Glutamatergic neuron (in vitro differentiated cells): ENCODE measurements at places on chromosomes 1 and 21.

DNA sequence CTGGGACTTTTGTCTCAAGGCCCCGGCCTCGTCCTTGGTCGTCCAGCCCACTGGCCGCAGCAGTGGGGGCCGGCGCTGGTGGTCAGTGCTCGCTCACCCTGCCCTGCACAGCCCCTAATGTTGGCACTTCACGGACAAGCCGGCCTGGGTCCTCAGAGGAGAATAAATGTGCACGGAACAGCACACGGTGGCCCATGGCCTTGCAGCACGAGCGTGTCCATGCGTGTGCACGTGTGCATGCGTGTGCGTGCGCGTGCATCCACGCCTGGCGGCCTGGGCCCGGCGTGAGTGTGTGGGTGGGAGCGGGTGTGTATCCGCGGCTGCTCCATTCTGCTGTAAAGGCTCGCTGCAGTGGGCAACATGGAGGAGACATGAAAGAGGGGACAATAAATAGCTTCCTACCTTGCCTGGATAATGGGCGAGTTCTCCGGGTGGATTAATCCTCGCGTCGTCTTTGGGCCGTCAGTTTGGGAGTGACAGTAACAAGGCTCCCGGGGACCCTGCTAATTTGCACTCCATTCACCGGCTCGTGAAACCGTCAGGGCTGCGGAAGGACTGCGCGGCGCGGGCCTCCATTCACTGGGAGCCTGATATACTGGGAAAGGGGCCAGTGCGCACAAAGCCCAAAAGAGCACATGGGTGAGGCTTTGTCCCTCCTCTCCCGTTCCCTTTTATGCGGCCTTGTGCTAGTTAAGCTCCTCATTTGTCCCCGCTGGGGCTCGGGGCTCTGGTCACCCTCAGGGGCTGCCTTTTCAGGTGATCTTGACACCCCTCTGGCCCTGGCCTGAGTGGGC is 142.8 kb downstream of the PRDM16 start:
- no peak for DNase-seq

GRCh38 chr1:215023155-215023832 is 59.2 kb upstream of the KCNK2 start:
- no peak for DNase-seq

DNA sequence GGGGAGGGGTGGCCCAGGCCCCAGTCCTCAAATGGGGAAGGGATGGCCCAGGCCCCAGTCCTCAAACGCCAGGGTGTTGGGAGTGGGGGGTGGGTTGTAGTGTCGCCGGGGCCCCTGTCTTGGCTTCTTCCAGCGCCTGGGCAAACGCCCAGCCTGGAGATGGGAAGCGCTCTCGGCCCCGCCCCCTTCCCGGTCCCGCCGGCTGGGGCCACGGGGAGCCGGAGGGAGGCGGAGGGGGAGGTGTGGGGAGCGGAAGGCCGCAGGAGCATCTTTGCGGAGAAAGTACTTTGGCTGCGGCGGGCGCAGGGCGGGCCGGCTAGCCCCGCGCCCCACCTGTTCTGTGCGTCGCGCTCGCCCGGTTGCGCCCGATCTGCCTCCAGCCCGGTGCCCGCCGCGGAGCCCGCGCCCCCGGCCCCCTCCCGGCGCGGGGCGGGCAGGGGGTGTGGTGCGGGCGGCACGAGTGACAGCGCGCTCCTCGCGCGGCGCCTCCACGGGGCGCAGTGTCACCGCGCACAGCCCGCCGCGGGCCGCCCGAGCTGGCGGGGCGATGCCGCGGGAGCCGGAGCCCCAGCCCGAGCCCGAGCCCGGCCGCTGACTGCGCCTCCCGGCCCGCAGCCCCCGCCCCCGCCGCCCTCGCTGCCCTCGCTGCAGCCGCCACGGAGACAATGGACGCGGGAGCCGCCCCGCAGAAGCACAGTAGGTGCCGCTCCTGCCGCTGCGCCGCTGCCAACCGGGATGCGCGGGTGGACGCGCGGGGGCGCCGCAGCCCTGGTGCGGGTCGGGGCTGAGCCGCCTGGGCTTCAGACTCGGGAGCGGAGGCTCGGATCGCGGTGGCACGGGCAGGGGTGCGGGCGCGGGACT is 31.1 kb upstream of the PEX10 start:
- peak; percentile 77 for DNase-seq

DNA sequence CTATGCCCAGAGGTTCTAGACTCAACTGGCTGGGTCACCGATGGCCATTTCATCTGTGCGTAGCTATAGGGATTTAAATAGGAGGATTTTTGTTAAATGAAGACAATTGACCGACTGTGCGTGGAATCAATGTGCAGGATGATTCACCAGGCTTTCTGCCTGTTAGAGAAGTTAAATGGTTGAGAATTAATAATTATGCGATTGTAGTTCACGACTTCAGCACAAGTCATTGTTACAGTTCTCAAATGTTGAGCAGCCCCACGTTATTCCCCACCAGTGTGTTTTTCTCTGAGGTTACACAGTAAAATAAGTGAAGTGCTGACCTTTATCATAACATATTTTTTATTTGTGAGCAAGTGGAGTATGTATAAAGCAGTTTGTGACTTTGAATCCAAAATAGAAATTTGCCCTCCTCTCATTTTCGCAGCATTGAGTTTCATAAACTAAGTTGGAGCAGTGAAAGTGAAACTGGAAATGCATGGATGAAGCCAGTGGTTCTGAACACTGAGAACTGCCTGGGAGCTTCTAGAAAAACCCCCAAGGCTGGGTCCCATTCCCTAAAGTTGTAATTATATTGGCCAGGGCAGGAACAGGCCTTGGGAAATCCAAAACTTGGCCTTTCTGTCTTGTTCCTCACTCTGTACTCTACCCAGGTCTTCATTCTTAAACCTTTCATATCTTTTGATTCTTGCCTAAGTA is 102.6 kb downstream of the GALNT2 start:
- DNase-seq, result no peak

DNA sequence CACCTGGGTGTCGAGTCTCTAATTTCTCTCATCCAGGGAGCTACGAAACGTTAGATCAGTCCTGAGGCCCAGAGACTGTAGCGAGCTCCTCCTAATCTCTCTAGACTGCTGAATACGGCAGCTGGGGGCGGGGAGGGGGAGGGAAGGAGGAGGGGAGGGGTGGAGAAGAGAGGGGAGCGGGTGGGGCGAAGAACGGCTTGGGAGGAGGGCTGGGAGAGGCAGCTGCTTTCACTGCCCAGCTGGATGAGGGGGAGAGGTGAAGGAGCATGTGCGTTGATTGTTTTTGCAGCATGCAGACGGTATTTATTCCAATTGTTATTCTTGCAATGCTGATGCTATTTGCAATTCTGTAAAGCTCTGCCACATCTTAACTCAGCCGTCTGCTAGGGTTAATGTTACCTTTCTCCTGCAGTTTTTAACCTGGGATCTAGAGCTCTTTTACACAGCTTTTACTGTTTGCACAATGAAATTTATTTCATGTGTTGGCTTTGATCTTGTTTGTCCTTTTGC is 790 bp downstream of the DNAJC6 start:
- DNase-seq, result peak; percentile 85

GRCh38 chr1:193674292-193674944 is 488.0 kb upstream of the B3GALT2 start:
- DNase-seq, result no peak

DNA sequence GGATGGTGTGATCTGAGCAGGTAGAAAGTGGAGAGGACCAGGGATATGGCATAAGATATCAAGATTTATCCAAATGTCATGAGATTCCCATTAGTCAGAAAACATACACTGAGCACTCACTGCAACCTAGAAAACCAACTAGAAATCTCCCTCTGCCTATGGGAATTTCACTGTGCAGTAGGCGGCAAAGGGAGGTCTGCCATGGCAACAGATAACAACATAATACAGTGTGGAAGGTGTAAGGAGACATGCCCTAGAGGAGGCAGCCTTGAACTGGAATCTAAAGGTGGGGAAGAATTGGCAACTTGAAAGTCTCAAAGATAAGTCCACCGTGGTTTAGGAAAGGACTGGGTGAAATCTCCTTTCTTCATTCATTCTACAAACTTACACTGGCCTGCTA is 238.4 kb downstream of the ATG4C start:
- no peak for DNase-seq

DNA sequence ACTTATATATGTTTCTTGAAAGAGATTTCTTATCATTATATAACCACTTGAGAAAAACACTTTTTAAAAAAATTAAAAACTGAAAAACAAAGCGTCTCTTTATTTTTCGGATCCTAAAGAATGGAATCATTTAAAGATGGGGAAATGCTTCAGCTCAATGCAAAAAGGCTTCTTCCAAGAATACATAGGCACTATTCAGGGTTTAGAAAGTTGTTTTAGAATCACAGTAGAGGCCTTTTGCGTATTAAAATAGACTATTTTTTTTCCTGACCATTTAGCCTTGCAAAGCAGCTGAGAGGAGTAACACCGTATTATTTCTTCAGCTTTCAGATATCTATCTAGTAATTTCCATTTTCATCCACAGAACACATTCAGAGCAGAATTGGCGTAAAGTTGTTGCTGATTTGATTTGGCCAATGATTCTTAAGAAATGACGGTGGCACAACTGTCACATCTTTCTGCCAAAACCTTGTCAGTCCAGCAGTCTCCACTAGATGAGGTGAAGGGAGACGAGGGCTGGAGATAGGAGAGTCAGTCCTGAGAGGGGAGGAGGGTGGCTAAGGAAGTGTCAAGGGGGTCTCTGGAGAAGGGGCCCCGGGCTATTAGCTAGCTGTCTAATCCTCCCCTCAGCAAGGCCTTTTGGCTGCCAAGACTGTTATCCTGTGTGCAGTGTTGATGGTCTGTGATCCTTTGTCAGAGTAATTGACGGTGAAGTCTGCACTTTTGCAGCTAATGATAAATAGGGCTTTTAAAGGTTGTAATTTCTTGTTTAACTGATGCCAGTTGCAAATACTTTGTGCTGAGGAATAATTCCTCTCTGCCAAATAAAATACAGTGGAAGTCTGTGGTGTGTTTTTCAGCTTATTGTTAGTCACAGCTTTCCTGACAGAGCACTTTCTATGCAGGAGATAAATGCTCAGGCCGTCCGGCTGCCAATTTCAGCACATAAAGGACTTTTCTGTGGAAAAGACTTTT is 34.7 kb downstream of the PRRX1 start:
- DNase-seq, result no peak

DNA sequence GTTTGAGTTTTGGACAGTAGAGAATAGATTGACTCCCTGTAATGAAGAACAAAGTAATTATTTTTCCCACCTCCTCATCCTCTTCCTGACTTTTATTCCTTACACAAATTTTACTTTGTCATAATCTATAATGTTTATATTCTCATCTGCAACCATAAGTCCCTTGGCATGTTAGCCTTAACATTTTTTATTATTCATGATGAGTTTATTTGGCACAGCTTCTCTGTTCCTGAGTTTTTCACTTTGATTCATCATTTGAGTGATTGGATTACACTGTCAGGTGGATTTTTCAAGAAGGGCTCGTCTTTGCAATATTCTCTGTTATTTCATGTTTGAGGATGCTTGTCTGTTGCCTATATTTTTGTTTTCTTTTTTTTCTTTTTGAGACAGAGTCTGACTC is 35.7 kb downstream of the TNFRSF8 start:
- DNase-seq, result no peak

- DNase-seq, result no peak
Measured at GRCh38 chr1:211625040-211625439, 46.1 kb upstream of the SLC30A1 start.

DNA sequence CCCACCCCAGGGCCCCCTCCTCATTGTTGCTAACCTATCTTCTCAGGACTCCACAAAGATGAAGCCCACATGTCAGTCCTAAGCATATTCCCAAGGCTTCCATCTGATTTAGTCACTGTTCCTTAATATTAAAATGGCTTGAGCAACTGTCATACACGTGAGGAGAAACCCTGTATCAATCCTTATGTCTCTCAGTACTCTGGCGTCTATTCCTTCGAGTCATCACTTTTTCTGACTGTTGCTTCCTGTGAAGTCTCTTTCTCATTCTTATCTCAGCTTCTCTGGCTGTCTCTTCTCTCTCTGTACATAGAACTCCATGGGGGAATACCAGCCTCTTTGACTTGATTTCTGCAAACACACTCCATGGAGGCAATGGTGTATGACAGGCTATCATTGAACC is 98.4 kb downstream of the C4BPA start:
- DNase-seq, result no peak

DNA sequence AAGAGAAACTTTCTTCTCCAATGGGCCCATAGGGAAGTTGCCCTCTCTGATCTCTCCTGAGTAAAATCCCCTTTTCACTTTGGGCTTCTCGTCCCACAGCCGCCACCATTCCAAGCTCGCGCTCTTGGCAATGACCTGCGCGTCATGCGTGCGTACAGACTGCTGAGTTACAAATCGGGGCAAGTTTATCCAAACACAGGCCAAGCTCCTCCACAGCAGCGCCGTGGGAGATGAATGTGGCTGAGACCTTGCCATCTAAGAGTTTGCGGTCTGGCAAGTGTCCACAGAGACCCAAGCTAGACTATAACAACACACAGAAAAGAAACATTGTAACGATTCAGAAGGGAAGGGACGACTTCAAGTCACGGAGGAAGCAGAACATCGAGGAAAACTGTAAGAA is 116.3 kb upstream of the SOD1 start:
- no peak for DNase-seq

DNA sequence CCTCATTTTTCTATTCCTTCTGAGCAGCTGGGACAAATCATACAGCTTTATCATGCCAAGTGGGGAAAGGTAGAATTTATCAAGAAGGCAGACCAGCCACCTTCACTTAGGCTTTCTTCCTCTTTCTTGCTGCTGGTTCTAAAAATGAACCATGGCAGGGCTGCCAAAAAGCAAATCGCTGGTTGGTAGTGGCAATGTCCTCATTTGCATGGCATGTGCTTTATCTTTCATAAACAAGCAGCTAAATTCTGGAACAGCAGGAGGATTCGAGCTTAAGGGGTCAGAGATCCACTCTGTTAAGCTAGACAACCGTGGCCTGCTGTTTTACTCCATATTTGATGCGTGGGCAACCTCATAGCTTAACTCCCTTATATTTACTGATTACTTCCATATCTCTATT is 91.3 kb downstream of the RPE65 start:
- DNase-seq, result no peak

DNA sequence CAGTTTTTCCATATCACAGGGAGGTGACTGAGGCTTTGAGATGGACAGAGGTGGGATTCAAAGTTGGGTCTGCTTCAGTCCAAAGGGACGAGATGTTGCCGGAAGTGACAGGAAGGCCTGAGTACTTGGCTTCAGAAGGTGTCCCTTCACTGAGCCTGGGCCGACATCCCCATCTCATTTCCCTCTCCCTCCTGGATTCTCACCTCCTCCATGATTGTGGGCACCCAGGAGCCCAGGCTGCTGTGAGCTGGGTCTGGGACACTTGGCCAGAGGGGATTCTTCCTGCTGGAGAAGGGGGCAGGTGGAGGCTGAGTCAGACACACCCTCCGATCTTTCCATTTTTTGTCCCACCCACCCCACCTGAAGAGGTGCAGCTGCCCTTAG is 2.8 kb upstream of the MRPS15 start:
- no peak for DNase-seq

DNA sequence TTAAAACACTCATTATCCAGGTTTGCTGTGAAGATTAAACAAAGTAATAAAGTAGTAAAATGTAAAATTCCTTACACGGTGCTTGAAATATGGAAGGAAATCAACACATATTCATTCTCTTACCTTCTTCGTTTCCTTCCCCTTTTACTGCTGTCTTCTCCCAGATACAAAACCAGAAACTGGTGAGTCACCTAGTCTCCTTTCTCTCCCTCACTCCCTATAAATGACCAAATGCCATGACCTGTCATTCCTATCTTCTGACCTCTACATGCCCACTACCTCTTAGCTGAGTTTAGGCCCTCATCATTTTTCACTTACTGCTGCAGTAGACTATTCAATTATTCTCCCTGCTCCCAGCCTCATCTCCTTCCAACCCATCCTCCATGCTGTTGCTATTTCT is 4.3 kb upstream of the NR1I3 start:
- no peak for DNase-seq
